ENCODE measurements at places on chromosomes 3 and 15.

- peak; percentile 65 for DNase-seq
Observed at GRCh38 chr3:11720304-11720898, 76.7 kb upstream of the VGLL4 start.

- DNase-seq, result no peak
Observed at GRCh38 chr3:59392116-59392515, 342.3 kb upstream of the CFAP20DC start.

DNA sequence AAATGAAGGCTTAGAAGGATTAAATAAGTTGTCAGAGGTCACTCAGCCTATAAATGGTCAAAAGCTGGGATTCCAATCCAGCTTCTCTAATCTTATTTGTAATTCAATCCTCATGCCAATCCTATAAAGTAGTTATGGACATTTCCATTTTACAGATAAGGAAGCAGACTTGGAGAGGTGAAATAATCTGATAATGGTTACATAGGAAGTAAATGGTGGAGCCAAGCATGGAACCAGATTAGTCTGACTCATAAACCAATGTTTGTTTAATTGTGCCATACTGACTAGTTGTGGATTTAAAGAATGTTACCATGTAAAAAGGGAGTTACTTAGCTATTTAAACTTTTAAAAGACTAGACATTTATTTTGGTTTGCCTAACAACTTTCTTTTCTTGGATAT is 59.7 kb downstream of the KCNAB1 start:
- no peak for DNase-seq

- DNase-seq, result no peak
Observed at GRCh38 chr3:140568131-140568530, 109.7 kb upstream of the TRIM42 start.

DNA sequence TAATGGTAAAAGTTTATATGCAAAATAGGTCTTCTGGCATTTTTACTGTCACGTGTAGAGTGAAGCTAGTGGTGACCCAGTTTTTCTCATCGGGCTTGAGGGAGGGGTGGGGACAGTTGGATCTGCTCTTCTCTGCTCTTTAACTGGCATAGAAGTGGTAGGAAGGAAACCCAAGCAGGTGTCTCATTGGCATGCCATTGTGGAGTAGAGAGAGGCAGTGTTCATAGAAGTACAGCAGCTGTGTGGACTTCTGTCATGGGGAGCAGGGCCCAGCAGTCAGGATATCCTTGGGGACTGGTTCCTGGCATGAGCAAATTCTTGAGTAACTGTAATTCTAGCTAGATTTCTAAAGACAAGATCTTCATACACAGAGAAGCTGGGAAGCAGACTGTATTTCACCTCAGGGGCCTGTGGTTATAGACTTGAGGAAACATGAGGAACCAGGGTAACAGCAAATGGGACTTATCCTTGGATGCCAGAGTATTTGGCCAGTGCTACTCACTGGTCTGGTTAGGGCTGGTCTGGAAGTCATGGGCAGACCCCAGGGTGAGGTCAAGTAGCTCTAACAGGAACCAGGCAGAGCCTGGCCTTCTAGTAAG is 42.9 kb downstream of the CDIN1 start:
- no peak for DNase-seq

DNA sequence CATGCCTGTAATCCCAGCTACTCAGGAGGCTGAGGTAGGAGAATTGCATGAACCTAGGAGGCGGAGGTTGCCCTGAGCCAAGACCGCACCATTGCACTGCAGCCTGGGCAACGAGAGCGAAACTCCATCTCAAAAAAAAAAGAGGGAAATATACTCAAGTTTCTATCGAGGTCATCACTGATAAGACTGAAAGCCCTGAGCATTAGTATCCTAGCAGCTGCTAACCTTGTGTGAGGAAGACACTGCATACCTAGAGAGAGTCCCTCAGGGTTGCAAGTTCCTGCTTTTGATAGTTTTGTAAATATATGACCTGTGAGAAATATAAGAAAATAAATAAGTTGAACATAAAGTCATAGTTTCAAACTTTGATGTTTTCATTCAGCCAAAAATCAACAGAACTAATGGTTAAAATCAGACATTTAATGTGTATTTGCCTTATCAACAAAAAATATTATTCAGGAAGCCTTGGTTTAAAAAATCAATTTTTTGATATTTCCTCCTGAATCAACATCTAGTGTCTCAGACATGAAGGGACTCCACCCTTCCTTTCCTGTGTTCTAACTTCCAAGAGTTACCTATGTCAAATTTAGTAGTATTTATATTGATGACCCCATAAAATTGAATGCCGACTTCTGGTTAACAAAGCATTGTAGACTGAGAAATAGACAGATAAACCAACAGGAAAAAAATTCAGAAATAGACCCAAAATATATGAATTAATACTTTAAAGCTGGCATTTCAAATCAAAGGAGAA is 19.8 kb upstream of the USP3 start:
- no peak for DNase-seq

GRCh38 chr3:140421884-140422283 is 256.0 kb upstream of the TRIM42 start:
- no peak for DNase-seq

- no peak for DNase-seq
Observed at GRCh38 chr15:49823987-49824774, 203.3 kb downstream of the DTWD1 start.

DNA sequence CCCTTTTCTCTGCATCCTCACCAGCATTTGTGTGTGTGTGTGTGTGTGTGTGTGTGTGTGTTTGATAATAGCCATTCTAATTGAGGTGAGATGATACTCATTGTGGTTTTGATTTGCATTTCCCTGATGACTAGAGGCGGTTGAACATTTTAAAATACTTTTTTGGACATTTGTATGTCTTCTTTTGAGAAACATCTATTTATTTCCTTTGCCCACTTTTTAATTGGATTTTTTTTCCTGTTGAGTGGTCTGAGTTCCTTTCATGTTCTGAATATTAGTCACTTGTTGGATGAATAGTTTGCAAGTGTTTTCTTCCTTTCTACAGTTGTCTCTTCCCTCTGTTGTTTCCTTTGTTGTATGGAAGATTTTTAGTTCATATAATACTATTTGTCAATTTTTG is 54.3 kb upstream of the THSD4 start:
- DNase-seq, result no peak

DNA sequence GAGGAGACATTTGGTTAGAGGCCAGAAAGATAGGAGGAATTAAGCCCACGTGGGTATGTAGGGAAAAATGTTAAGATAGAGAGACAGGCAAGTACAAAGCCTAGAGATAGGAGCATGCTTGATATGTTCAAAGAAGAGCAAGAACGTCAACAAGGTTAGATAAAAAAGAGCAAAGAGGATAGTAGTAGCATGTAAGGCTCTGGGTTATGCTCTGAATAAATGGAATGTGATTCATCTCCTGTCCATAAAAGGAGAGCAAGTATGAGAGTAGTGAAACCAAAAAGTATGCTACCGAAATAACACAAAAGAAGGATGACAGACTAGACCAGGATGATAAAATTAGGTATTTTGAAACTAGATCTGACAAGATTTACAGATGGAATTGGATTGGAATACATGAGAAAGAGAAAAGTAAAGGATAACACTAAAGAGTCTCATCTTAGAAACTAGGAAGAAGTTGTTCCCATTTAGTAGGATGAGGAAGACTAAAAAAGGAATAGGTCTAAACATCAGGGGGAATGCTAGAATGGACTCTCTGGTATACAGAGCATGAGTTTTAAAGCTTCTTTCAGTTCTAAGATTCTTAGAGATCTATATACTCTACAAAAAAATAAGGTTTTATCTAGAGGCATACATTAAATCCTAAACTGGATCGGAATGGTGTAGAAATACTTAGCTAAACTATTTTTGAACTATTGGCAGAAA is 59.1 kb downstream of the TRPM7 start:
- DNase-seq, result no peak

DNA sequence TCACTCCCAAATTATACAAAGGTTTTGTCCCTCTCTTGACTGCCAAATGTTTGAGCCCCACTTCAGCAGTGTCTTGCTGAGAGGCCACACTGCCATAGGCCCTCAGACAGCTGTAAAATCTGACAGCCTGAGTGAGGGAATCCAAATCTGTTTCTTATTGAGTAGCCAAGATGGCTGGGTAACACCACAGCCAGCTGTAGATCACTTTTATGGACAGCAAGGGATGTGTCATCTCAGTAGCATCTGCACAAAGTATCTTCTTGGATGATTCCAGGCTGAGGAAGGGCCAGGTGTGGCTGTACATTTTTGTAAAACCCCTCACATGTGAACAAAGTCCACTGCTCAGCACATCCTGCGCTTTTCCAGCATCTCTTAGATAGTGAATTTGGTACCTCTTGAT is 237.0 kb upstream of the LRTM1 start:
- no peak for DNase-seq

DNA sequence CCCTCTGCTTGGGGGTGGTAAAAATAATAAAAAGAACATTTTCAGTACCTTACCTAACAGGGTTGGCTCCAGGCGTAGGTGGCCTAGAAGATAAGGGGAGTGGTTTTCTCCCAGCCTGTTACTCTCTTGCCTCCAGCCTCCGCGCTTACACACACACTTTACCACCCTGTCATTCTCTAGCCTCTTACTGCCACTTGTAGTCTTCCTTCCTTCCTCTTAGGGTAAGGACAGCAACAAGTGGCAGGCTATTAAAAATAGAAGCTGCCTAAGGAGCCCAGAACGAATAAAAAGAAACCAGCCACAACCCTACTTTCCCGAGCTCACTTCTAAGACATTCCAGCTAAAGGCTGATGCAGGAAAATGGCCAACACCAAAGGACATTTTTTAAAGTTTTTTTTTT is 9.6 kb upstream of the LIPH start:
- peak; percentile 7 for DNase-seq

DNA sequence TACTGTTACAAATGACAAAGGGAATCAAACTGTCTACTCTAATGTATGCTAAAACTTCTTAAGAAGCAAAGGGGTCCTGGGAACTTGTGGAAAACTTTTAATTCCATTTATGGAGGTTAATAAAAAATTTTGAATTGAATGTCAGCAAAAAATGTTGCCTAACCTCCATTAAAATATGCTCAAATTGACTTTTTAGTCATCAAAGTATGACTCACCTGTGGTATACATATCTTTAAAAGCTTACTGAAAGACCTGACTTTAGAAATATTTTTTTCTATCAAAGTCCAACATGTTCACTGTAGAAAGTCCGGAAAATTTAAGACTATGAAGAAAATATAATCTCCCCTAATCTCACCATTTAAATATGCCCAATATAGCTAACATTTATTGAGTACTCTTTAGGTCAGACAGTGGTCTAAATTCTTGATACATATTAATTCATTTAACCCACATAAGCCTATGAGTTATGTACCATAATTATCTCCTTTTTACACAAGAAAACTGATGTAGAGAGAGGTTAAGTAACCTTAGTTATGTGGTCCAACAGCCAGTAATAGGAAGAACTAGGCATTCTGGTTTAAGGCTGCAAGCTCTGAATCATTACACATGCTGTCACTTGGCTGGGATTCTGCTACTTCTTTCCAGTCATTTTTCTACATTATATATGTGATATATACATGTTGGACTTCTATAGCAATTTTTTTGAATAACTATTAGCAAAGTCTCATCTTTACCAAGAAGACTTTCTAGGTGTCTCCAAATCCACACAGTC is 83.6 kb downstream of the PDZRN3 start:
- DNase-seq, result no peak

Measured in CD4-positive, alpha-beta T cell treated with Interleukin-6 for 4 hours (primary cell).